ENCODE measurements at places on chromosomes 2 and 18.
A peak's percentile ranks its signal among the peaks of the same experiment; 100 is the strongest.

DNA sequence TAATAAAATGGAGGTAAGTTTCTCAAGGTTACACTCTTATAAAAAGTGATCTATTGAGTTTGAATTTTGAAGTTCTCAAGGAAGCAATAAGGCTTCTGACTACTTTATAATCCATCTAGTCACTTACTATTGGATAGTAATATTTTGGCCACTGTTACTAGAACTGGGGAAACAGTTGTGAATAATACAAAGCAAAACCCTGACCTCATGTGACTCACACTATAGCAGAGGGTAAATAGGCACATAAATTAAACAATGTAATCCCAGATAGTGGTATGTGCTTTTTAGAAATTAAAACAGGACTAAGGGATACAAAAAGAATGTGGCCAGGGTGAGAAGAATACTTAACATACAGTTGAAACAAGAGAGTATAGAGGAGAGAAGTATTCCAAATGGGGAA, 78.6 kb downstream of the CALCRL start:
- no peaks in the 10 kb centered on the region for H3K27me3 ChIP-seq
- no peaks in the 10 kb centered on the region for H3K36me3 ChIP-seq
- H3K27ac ChIP-seq, result no peak overlapping the region
- no peak for DNase-seq
- no peak overlapping the region for H3K4me3 ChIP-seq
- no peaks in the 10 kb centered on the region for H3K4me1 ChIP-seq

DNA sequence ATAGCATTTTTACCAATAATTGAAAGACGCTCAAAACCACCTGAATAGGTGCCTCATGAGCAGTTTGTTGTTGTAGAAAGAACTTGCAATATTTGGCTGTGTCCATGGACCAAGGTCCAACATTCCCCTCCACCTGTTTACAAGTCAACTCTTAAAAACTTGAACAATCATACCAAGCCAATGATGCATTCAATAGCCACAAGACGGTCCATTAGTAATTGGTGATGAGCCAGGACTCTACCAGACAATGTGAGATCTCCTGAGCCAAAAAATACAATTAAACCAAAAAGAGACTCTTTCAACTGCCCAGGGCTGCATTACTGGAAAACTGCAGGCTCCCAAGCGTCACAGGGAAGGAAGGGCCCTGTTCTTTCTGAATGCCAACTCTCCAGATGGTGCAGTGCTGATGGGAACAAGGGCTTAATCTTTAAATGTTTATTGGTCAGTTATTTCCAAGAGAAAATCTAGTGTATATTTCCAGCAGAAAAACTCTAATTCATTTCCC, 118.8 kb upstream of the EPB41L3 start:
- no peaks in the 10 kb centered on the region for H3K4me1 ChIP-seq
- H3K27me3 ChIP-seq, result no peaks in the 10 kb centered on the region
- no peak overlapping the region for H3K4me3 ChIP-seq
- no peak overlapping the region for H3K27ac ChIP-seq
- no peak for DNase-seq

- H3K36me3 ChIP-seq, result no peaks in the 10 kb centered on the region
- no peaks in the 10 kb centered on the region for H3K27me3 ChIP-seq
- peaks cover 8% of the 10 kb centered on the region for H3K4me1 ChIP-seq
- H3K4me3 ChIP-seq, result no peak overlapping the region
- no peak for DNase-seq
Measured at GRCh38 chr2:97935719-97936161, 60.0 kb downstream of the TMEM131 start.

- H3K27ac ChIP-seq, result no peak overlapping the region
- no peaks in the 10 kb centered on the region for H3K27me3 ChIP-seq
- H3K36me3 ChIP-seq, result no peaks in the 10 kb centered on the region
- H3K4me3 ChIP-seq, result no peak overlapping the region
- no peak for DNase-seq
Measured at GRCh38 chr2:79005216-79005615, 20.3 kb upstream of the REG3G start.

DNA sequence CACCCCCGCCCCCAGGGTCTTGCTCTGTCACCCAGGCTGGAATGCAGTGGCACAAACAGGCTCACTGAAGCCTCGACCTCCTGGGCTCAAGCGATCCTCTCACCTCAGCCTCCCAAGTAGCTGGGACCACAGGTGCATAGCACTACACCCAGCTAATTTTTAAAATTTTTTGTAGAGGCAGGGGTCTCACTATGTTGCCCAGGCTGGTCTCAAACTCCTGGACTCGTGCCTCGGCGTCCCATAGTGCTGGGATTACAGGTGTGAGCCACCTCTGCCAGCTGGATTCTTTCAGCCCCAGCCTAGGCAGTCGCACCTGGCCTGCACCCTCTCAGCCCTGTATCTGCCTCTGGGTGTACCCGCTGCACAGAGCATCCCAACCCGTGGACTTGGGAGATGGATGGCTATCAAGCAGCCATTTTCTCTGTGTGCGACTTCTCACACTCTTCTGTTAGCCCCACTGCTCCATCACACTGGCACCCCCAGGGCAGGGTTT, 166.4 kb upstream of the HAAO start:
- peak overlapping the region; percentile 84 for H3K27ac ChIP-seq
- no peaks in the 10 kb centered on the region for H3K36me3 ChIP-seq
- no peak overlapping the region for H3K4me3 ChIP-seq
- H3K4me1 ChIP-seq, result peaks cover 37% of the 10 kb centered on the region
- no peak for DNase-seq
- no peaks in the 10 kb centered on the region for H3K27me3 ChIP-seq

- H3K4me3 ChIP-seq, result no peak overlapping the region
- no peak for DNase-seq
- H3K27ac ChIP-seq, result no peak overlapping the region
- H3K4me1 ChIP-seq, result no peaks in the 10 kb centered on the region
- no peaks in the 10 kb centered on the region for H3K27me3 ChIP-seq
Measured at GRCh38 chr2:48906633-48907032, 151.1 kb upstream of the LHCGR start.

- H3K27me3 ChIP-seq, result no peaks in the 10 kb centered on the region
- DNase-seq, result no peak
- peaks cover 18% of the 10 kb centered on the region for H3K4me1 ChIP-seq
- H3K27ac ChIP-seq, result no peak overlapping the region
Measured at GRCh38 chr2:37390777-37391176, 46.3 kb downstream of the QPCT start.

- H3K36me3 ChIP-seq, result peaks cover 10% of the 10 kb centered on the region
- H3K27ac ChIP-seq, result no peak overlapping the region
- DNase-seq, result no peak
- no peak overlapping the region for H3K4me3 ChIP-seq
- H3K27me3 ChIP-seq, result no peaks in the 10 kb centered on the region
Measured at GRCh38 chr2:10647441-10647840, 42.3 kb downstream of the NOL10 start.

GRCh38 chr2:58502931-58503330, 261.8 kb upstream of the FANCL start:
- DNase-seq, result no peak
- H3K36me3 ChIP-seq, result no peaks in the 10 kb centered on the region
- H3K4me1 ChIP-seq, result no peaks in the 10 kb centered on the region
- no peak overlapping the region for H3K27ac ChIP-seq

DNA sequence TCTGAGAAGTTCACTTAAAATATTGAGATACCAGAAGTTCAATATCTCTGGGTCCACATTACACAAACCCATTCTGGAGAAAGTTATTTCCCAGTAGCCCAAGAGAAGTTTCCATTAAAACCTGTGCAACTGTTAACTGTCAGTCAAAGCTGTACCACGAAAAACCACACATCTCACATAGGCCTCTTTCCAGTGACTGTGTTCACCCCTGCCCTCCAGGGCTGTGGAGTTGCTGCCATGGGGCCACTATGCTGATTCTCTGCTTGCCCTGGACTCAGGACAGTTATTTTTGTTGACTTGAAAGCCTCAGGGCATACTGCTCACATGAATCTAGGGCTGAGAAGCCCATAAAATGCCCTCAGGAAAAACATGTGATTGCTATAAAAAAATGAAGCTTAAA, 153.8 kb downstream of the PIEZO2 start:
- H3K4me1 ChIP-seq, result no peaks in the 10 kb centered on the region
- no peaks in the 10 kb centered on the region for H3K27me3 ChIP-seq
- no peak overlapping the region for H3K27ac ChIP-seq

DNA sequence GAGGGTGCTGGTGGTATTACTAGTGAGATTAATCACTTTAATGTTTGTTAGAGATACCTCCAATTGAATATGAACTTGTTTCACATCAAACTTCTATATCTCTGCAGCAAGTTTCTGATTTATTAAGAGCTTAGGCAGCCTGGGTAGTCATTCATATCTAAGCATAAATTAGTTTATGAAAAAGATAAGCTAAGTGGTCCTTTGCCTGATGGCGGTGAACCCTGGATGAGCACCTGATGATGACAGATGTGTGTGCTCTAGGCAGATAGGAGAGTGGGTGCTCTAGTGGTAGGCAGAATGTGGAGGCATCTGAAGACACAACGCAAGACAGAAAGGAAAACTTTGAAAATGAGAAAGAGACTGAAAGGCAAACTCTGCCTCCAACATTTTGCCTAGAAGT, 5.0 kb downstream of the FKBP7 start:
- H3K27ac ChIP-seq, result no peak overlapping the region
- no peaks in the 10 kb centered on the region for H3K27me3 ChIP-seq
- no peak for DNase-seq

GRCh38 chr18:58867281-58867961, 2.7 kb downstream of the ZNF532 start:
- peaks cover 52% of the 10 kb centered on the region for H3K27me3 ChIP-seq
- no peak overlapping the region for H3K4me3 ChIP-seq
- peak overlapping the region; percentile 39 for H3K27ac ChIP-seq
- H3K4me1 ChIP-seq, result no peaks in the 10 kb centered on the region
- H3K36me3 ChIP-seq, result peaks cover 3% of the 10 kb centered on the region

DNA sequence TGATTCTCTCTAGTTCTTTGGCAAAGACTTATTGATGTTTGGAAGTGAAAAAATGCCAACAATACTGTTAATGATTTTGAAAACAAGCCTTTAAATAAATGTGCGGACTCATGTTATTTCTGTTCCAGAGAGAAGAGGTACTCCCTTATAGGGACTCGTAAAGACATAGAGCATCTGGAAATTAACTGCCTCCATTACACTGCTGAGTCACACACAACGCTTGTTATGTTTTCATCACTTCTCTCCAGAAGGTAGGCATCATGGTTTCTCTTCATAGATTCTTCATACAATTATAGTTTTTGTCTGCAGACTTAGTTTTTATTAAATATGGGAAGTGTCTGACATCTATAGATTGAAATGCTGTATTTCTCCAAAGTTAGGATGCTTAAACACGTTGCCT, 302.5 kb upstream of the EPC2 start:
- no peaks in the 10 kb centered on the region for H3K4me1 ChIP-seq
- no peak for DNase-seq
- no peak overlapping the region for H3K4me3 ChIP-seq
- no peaks in the 10 kb centered on the region for H3K27me3 ChIP-seq
- H3K27ac ChIP-seq, result no peak overlapping the region
- H3K36me3 ChIP-seq, result peaks cover 5% of the 10 kb centered on the region

DNA sequence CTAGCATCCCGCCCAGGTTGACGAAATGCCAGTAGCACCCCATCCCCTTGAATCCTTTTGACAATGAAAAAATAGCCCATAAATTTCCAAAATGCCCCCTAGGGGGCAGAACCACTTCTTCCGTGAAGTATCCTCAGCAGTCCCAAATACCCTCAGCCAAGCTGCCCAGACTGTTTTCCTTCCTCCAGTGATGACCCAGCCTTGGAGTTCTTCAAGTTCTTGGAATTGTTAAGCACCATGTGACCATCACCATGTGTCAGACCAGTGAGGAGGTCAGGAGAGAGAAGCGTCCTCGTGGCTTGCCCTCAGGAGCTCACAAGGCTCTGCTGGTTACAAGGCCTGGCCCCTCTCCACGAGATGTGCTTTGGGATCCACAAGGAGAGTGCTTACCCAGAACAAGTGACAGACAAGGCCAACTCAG, 1.4 kb upstream of the SLC23A3 start:
- H3K4me1 ChIP-seq, result peaks cover 14% of the 10 kb centered on the region
- no peak overlapping the region for H3K27ac ChIP-seq
- no peak for DNase-seq
- no peaks in the 10 kb centered on the region for H3K27me3 ChIP-seq
- H3K4me3 ChIP-seq, result no peak overlapping the region
- peaks cover 35% of the 10 kb centered on the region for H3K36me3 ChIP-seq

DNA sequence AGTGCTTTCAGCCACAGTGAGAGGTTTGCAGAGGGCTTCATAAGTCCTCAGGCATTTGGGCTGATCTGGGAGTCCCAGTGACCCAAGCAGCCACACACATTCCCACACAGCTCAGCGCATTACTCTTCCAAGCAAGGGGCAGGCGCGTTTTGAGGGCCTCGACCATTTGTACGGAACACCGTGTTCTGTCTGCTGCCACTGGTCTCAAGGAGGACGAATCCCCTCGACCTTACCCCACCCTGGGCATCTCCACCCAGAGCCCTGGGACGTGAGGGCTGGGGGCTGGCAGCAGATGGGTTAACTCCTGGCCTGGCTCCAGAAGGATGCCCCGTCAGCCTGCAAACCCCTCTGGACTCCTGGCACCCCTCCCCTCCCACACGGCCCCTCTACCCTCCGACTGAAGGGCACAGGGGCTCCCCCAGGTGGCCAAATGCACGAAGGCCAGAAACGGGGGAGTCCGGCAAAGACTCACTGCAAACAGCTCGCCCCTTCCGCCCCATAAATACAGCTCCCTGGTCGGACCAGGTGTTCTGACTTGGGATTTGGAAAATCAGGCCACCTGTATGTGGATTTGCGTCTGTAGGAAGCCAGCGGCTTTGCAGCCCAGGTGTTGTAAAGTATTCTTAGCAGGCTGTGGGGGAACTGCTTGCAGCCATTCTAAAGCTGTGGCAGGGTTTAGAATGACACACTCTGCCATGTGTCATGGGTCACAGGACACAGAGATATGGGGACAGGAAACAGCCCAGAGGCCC, 33.6 kb upstream of the PTMA start:
- no peak for DNase-seq
- no peak overlapping the region for H3K4me3 ChIP-seq
- H3K4me1 ChIP-seq, result peaks cover 27% of the 10 kb centered on the region

DNA sequence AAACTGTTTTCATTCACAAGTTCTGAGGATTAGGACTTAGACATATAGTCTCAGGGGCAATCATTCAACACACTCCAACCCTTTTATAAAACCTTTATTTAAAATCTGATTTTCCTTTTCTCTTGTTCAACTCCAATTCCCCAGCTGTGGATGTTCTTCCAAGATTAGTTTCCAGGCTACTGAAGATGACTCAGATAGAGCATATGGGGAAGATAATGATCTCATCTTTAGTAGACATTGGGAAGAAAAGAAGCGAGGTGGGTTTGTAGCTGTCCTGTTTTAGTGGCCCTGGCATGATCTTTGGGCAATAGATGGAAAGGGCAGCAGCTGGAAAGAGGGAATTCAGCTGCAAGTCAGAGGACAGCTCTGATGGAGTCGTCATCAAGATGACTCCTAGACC, 247.7 kb upstream of the CCDC68 start:
- H3K27ac ChIP-seq, result no peak overlapping the region
- no peak for DNase-seq
- no peak overlapping the region for H3K4me3 ChIP-seq
- H3K4me1 ChIP-seq, result no peaks in the 10 kb centered on the region

Measured in thymus (tissue), 14 donors.